ENCODE measurements at places on chromosomes 5 and 9. TPM values are rescaled to one million over a fixed set of nuclear protein-coding genes. Genes with fewer than 3 reads are reported as not detected.

Gene CATSPER3
- not detected for total RNA-seq

Gene MARCOL
- not detected for total RNA-seq

Gene LCN12
- total RNA-seq: not detected

Gene TAF11L10
- total RNA-seq: not detected

Gene TARS1
- total RNA-seq: 316 TPM

Gene MARCHF11
- total RNA-seq: not detected
